SK-N-SH treated with all-trans-retinoic acid at 6 μM for 48 hours (cell line): ENCODE measurements at places on chromosomes 7 and 10.

GRCh38 chr10:92839191-92840085, 8.9 kb upstream of the EXOC6 start:
- ATAC-seq = peak; percentile 34

DNA sequence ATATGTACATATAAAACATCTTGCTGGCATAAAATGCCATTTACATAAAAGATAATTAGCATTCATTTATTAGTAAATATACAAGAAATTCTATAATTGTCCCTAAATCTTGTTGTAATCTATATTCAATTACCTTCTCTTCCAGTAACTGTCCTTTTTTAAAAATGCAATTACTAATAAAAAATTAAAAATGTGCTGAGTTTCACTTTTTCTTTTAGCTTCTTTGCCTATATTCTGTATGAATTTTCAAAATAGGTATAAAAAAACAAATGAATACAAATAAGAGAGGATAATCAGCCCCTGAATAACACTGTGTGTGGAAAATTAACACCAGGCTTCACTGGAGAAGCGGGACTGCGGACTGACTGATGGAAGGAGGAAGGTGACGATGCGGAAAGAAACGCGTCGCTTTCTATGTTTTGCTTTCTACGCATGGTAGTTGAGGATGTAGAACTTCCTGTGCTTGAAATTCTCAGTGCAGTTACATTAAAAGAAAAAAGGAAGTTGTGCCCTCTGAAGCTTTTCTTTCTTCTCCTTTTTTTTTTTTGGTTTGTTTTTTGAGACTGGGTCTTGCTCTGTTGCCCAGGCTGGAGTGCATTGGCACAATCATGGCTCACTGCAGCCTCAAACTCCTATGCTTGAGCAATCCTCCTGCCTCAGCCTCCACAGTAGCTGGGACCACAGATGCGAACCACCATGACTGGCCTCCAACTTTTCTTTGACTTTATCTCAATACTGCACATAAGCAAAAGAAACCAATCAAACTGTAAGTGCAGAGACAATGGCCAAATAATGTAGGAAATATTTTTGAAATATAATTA, 7.4 kb upstream of the ZMYND11 start:
- ATAC-seq = no peak

GRCh38 chr10:22723343-22723779, 9.0 kb upstream of the PIP4K2A start:
- no peak for ATAC-seq

- no peak for ATAC-seq
Measured at GRCh38 chr7:70771451-70771850, 360.5 kb upstream of the GALNT17 start.

DNA sequence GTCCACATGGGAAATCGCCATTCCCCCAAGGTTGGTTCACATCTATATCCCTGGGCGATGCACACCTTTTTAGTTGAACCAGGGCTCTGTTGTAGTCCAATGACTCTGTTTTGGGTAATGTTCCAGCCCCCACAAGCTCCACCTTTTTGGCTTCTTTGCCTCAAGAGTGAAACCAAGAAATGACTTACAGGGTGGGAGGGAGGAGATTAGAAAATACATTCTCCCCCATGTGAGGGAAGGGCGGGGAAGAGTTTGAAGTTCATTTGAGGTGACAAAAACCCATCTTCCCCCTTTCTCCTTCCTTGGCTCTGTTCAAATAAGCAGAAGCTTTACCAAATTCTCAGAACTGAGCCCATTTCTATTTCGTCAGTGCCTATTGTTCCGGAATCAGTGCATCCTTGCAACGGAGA, 82.8 kb downstream of the GATA3 start:
- ATAC-seq = no peak; the same call in 2 of the 3 replicates

- no peak for ATAC-seq
Measured at GRCh38 chr10:770975-771374, 81.5 kb upstream of the DIP2C start.

DNA sequence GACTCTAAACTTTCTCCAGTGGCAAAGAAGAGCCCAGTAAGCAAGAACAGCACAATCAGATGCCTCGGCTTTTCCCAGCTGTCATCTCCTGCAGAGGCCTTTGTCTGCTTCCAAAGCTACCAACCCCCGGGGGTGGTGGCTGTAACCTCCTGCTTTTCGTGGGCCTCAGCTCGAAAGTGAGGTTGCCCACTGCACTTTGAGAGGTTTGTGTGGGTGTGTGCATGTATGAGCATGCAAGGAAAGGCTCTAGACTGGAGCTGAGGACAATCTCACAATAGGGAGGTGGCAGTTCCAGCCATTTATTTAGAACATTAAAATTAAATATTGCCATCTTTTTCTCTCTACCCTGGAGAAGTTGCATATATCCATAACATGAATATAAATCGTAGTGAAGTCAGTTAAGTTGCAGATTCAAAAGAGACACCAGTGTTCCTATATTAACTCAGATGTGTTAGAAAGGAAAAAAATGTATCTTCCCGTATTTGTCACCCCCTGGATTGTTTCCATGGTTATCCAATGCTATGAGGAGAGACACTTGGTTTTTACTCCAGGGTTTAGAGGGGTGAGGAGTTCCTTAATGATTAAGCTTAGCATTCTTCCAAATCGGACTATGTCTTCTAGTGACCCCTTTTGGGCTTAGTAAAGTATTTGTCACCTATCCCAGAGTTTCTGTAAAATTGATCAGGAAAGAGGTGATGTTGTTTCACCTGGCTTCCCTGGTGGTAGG, 781.1 kb downstream of the INHBA start:
- ATAC-seq = no peak

- no peak for ATAC-seq
Measured at GRCh38 chr10:6053816-6054631, 8.1 kb downstream of the IL2RA start.

GRCh38 chr7:29091715-29092114, 54.6 kb downstream of the CPVL start:
- 0 out of 3 replicates have a peak, but pooled peaks have one; percentile 33 for ATAC-seq

- ATAC-seq = no peak
Measured at GRCh38 chr10:127176649-127177048, 19.7 kb downstream of the INSYN2A start.

DNA sequence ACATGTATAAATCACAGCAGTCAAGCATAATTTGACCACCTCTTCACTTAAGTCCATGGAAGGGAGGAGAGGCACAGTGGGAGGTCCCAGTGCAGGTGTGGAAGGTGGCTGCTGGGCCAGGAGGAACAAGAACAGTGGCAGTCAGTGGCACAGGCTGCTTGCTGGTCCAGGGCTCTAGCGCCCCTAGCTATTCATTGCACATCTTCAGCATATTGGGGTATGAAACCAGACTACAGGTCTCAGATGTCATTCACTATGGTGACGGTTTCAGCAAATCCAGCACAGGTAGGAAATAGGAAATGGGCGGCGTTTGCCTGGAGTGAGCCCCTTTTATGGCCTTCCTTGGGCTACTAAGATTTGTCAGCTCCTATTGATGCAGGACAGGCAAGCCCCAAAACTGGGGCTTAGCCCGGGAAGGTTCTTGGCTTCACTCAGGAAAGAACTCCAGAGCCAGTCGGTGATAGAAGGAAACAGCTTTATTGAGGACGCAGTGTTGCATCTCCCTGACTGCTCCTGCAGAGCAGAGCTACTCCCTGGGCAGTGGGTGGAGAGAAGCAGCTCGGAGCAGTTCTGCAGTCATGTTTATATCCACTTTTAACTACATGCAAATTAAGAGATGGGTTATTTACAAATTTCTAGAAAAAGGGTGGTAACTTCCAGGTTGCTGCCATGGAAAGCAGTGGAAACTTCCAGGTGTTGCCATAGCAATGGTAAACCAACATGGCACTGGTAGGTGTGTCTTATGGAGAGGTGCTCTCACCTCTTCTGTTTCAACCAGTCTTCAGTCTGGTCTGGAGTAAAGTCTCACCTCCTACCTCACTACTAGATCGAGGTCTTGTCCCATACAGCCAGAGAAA, 608.8 kb downstream of the PARD3 start:
- ATAC-seq = no peak

- no peak; the same call in 2 of the 3 replicates for ATAC-seq
Measured at GRCh38 chr7:154871507-154871906, 131.4 kb downstream of the PAXIP1 start.

GRCh38 chr7:94195201-94195600, 191.0 kb upstream of the BET1 start:
- no peak for ATAC-seq

DNA sequence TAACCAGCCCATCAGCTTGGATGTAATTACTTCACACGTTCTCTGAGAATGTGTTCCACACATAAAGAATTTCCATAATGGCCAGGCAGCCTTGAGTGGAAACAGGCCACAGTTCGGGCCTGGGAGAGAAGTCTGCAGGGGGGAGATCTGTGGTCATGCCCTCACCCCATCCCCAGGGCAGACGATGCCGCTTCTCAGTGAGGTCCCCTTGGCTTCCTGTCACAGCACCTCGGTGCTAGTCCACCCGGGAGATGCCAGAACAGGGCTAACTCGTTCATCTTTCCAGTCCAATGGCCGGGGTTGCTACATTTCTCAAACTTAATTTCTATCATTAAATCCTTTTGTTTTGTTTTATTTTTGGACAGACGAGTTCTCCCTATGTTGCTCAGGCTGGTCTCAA, 624.1 kb downstream of the PTPRN2 start:
- ATAC-seq = no peak

- no peak for ATAC-seq
Measured at GRCh38 chr7:39588416-39588815, 22.2 kb downstream of the YAE1 start.

DNA sequence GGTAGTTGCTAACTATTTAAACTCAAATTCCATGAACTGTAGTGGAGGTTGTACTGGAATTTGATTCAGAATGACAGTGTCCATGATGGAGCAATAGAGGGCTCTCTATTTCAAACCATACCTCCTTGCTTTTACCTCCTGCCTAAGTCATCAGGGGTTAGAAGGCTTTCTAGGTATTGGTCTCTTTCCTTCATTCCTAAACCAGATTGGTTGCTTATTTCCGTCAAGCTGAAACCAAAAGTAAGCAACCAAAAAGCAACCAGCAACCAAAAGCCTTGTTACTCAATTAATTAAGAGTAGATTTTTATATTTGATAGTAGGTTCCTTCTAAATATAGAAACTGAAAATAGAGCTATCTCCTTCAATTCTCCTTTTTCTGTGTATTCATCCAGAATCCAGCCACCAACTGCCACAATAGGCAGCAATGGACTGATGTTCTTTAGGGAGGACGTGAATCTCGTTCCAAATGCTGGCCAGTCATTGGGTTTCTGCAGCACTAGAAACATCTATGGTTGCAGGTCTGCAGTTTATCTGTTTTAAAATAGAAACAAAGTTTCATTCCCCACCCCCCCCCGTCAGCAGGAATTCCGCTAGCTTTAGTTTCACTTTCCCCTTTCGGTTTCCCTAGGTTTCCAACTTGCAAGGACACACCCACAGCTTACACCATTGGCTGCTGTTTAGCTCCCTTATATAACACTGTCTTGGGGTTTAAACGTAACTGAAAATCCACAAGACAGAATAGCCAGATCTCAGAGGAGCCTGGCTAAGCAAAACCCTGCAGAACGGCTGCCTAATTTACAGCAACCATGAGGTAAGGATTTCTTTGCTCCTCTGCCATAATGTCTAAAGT, at the start of gene IFIT1:
Gene IFIT1, plus strand, starts transcription at position 717 of the 850 bp plus-strand sequence. Its CDS starts 90 bp downstream, at position 807.
- ATAC-seq = peak; percentile 95

- ATAC-seq = no peak; the same call in 2 of the 3 replicates
Measured at GRCh38 chr7:78777829-78778228, 675.6 kb downstream of the MAGI2 start.

GRCh38 chr10:122143238-122143841, 127.8 kb upstream of the BTBD16 start:
- no peak for ATAC-seq

DNA sequence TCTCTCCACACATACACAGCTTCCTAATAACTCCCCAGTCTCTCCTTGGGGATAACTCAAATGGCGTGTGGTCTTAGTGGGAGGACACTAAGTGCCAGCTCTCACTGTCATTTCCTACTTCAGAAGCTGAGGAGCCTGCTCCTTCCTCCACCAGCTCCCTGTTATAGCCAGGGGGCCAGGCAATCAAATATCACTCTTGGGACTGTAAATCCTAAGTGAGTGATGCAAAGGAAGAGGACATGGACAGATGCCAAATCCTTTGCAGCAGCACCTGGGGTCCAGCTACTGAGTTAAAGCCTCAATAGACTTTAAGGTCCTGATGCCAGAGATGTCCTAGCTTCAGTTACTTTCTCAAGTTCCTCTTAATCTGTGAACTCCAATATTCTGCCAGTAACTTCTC, 34.1 kb downstream of the SEM1 start:
- no peak for ATAC-seq

GRCh38 chr7:110442381-110442837, 648.5 kb upstream of the LRRN3 start:
- ATAC-seq = peak; percentile 38; the same call in 1 of the 3 replicates

- ATAC-seq = no peak
Measured at GRCh38 chr7:34869057-34869456, 168.2 kb downstream of the DPY19L1 start.

DNA sequence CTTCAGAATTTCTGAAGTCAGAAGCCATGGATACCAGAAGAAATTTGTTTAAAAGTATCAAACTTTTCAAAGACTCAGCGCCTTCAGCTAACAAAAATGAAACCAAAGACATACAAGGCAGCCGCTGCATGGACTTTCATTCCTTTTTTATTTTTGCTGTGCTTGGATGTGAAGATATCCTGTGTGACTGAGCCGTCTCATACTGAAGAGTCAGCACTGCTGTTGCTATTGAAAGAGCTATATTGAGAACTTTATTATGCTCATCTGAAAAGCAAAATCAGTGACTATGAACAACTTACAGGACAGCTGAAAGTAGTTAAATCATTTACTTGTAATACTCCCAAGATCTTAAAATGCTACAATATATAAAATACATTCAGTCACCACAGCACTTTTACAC, 809.2 kb downstream of the NXPH1 start:
- no peak for ATAC-seq

GRCh38 chr7:129279757-129280156, 54.9 kb downstream of the AHCYL2 start:
- ATAC-seq = no peak

DNA sequence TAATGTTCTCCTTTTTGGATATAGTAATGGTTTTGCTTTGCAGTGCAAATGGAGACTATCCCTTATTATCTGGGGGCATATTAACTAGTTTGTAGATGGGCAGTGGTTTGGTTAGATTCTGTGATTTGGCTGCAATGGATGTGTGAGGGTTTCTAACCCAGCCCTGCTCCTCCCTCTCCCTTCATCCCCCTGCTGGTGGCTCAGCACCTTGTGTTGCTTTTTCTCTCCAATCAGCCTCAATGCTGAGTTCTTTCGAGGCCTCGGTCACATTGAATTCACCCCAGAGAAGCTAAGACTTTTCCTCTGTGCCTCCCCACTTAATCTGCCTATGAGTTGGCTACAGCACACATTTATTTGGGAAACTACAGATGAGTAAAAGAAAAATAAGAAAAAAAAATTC, 120.0 kb downstream of the MALRD1 start:
- ATAC-seq = no peak

DNA sequence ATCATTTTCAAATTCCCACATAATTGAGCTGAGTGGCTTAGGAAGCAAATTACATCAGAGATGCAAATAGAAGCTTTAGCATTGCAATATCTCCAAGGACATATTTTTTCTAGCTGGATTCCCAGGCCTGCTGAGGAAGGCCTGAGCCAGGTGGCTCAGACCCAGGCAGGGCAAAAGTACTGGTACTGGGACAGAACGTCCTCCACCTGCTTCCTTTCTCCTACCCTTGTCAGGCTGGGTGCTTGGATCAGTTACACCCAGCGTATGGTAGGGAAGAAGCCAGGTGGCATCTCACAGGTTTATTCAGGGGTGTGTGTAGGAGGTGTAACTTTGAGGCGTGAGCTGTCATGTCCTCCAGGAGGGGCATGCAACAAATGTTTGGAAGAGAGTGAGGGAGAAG, 3.0 kb upstream of the PANK1 start:
- ATAC-seq = no peak

- ATAC-seq = peak; percentile 1; the same call in 1 of the 3 replicates
Measured at GRCh38 chr7:44213877-44214388, 13.2 kb downstream of the YKT6 start.

GRCh38 chr10:130761788-130762301, 549.7 kb downstream of the TCERG1L start:
- no peak for ATAC-seq
